AML-193 (cell line): ENCODE measurements at places on chromosomes 5 and 9.

- DNase-seq = no peak
Observed at GRCh38 chr5:59178071-59178470, 595.2 kb downstream of the RAB3C start.

DNA sequence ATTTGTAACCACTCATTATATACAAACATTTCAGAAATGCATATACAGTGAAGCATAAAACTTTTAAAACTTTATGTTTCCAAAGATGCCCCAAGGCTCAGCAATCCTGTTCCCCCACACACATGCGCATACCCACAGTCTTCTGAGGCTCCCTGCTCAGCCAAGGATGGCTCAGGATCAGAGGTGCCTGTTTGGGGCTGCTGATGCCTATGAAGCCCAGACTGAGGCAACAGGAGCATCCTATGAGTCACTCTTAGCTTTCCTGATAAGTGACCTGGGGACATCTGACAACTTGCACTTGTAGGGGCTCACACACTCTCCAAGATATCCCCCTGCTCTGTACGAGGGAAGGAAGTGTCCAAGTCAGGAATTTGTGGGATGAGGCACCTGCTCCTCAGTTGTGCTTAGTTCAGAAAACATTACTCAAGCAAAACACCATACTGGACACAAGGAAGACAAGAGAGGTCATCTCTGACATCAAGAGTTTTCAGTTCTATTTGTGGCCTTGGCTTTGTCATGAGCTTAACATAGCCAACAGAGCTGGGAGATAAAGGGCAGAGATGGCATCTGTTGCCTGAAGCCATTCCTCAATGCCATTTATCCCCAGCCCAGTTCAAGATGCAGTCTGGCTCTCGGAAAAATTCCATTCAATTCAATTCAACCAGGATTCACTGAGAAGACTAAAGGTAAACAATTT, 62.3 kb downstream of the NIPSNAP3B start:
- DNase-seq = no peak

DNA sequence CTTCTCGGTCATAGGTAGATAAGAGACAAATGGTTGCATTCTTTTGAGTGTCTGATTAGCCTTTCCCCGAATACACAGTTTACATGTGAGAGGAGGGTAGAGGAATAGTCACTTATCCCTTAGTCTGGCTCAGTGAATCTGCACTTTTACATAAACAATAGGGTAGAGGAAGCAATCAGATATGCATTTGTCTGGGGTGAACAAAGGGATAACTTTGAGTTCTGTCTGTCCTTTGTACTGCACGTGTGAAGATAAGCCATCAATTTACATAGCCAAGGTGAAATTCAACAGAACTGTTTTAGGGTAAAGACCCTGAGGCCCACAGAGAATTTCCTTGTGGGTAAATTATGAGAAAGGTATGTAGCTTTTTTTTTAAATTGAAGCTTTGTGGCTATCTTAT, 10.1 kb upstream of the IGFBPL1 start:
- no peak for DNase-seq

- DNase-seq = no peak
Observed at GRCh38 chr9:123687246-123687751, 242.6 kb downstream of the DENND1A start.

GRCh38 chr9:21392270-21392669, 7.1 kb upstream of the IFNA2 start:
- peak; percentile 40 for DNase-seq

DNA sequence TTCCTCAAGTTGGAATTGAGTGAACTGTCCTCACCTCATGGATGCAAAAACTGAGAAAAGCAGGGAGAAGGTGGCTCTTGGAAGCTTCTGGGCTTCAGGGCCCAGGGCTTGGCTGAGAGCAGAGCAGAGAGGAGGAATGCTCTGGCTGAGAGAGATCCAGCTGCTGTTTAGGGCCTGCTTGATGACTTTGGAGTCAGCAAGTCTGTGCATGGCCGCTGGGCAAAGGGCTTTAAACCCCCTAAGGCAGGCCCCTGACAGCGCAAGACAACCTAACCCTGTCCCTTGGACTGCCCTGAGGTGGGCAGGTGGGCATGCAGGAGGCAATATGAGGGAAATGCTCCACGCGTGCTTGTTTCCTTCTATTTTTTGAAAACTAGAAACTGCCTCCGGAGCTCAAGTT, 8.6 kb downstream of the STC2 start:
- DNase-seq = no peak

GRCh38 chr9:123115146-123115913, 81.9 kb downstream of the GPR21 start:
- DNase-seq = no peak

DNA sequence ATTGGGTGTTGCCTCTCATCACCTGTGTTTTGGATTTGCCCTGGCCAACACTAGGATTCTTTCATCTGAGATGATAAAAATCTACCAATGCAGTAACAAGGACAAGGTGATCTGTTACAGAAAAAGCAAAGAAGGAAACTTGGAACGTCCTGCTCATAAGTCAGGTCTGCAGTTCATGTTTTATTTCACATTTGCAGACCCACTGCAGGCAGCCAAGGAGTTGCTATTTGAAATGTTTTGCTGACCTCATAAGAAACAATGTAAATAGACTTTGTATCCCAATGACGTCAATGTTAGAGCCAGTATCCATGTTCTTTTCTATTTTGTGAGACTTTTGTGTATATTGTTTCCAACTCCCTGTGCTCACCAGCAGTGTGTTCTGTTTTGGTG, 312.9 kb downstream of the DEPDC1B start:
- no peak for DNase-seq

DNA sequence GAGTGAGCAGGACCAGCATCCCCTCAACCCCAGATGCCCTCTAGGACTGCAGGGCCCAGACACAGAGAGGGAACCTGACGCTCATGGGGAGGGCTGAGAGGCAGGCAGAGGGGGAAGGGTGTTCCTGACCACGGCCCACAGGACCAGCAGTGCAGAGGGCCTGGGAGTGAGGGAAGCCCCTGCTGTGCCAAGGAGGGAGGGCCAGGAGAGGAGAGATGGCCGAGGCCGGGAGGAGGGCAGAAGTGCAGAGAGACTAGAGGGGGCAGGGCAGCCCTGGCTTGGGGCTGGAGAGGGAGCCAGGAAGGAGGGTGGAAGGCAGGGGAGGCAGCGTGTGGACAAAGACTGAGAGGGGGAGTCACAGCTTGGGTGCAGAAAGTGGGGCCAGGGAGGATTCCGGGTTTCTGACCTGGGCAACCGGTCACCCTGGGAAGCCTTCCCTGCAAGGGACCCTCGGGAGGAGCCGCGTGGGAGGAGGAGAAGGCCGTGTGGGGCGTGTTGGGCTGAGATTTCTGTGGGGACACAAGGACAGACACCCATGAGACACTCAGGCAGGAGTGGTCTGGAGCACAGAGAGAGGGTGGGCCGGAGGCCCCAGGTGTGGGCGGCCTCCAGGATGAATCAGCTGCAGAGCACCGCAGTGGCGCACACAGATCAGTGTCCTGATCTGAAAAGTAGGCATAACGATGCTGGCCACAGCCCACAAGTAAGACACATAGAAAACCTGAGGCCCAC, 117.5 kb downstream of the ADAMTS2 start:
- DNase-seq = no peak

DNA sequence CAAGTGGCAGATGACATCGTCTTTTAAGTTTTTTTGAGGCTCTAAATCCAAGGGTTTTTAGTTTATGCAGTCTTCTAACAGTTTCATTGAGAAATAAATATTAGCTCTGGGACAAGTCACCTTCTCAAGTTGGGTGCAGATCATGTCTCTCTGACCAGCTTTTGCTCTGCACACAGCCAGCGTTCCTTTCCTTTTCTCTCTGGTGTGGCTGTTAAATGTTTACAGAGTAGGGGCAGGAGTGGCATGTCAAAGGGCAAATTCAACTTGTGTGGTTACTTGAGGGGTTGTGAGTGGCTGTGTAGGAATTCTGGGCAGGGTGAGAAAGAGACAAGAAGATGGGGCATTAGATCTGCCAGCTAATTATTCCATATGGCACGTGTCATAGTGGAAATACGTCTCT, 187.5 kb upstream of the HMHB1 start:
- no peak for DNase-seq

DNA sequence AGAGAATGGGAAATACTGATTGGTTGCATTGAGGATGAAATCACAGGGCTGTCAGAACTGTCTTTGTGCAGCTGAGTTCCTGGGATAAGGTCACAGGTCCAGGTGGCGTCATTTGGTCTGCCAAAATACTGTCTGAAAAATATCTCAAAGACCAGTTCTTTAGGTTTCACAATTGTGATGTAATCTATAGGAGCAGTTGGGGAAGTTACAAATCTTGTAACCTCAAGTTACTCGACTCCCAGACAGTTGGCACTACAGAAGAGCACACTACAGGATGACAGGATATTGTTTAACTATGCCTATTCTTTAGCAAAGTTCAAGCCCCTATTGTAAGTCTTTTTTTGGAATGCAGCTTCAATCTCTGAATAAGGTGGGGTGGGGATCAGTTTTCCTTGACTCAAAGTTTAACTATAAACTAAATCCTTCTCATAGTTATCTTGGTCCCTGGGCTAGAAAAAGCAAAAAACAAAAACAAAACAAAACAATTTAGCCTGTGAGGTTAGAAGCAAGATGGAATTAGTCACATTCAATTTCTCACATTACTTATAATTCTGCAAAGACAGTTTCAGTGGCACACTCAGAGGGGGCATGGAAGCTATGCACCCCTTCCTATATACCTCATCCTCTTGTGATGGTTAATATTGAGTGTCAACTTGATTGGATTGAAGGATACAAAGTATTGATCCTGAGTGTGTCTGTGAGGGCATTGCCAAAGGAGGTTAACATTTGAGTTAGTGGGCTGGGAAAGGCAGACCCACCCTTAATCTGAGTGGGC, 276.0 kb downstream of the AUH start:
- peak; percentile 91 for DNase-seq

GRCh38 chr9:102405218-102405867, 589.8 kb upstream of the CYLC2 start:
- DNase-seq = no peak

DNA sequence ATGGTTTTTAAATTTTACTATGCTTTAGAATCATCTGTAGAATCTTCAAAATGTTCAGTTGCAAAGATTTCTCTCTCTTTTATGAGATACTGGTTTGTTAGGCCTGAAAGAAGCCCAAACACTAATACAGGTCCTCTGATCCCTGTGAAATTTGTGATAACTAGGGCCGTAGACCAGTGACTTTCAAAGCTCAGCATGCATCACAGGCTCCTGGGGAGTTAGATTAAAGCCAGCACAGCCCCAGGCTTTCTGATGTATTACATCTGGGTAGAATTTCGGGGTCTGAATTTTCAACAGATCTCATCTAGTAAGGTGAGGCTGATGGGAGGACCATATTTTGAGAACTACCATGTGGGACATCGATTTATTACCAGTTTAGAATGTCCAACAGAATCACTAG, 194.1 kb upstream of the PTPRD start:
- no peak for DNase-seq

GRCh38 chr5:138354387-138354786, 1.9 kb downstream of the KDM3B start:
- no peak for DNase-seq

- DNase-seq = no peak
Observed at GRCh38 chr5:116455061-116455460, 119.6 kb downstream of the SEMA6A start.

GRCh38 chr9:89452561-89452960, 45.4 kb downstream of the SEMA4D start:
- no peak for DNase-seq

DNA sequence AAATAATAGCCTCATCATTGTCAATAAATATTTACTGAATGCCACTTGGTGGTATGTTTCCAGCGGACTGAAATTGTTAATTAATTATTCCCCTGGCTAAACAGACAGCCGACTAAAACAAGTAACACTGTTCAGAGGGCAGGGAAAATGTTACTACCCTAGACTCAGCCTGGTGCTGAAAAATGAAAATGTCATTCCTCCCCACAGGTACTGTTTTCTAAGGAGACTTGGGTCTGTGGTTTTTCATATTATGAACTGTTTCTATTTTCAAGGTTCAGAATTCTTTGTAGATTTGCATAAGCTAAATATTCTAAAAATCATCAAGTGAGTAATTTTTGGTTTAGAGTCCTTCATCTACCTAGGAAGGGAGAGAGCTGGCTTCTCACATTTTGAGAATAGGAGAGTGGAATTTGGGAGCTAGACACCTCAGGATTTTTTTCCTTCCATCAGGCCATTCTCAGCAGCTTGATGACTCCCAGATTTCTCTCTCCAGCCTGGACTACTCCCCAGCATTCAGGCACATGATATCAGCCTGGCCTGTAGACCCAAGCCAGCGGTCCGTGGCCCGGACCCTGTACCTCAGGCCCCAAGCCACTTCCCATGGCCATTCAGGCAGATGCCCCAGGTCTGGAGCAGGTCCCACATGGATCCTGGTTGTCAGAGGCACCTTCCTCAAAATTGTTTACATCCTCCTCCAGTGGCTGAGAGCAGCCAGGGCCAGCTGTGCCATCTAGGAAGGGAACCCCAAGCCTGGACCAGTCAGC, 24.4 kb downstream of the BHMT start:
- DNase-seq = no peak

- no peak for DNase-seq
Observed at GRCh38 chr5:146704949-146705665, 173.4 kb downstream of the PPP2R2B start.

GRCh38 chr9:617445-618085, 223.9 kb upstream of the DMRT1 start:
- no peak for DNase-seq

DNA sequence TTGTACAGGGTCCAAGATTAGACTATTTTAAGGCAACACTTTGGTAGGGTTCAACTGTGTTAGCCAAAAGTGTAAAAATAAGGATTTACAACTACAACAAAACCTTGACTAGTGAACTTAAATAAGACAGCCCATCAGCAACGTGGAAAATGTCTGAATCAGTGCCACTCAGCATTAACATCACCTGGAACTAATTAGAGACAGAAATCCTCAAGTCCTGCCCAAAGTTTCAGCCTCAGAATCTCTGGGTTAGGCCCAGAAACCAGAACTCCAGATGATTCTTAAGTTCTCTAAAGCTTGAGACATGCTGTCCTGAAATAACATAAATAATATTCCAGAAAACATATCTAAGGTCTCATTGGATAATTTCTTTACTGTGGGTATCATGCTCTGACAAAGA, 118.6 kb downstream of the SEMA6A start:
- no peak for DNase-seq

GRCh38 chr9:92971121-92971520, 23.8 kb downstream of the FGD3 start:
- DNase-seq = no peak

GRCh38 chr9:130861372-130862180, 26.5 kb downstream of the ABL1 start:
- DNase-seq = no peak

DNA sequence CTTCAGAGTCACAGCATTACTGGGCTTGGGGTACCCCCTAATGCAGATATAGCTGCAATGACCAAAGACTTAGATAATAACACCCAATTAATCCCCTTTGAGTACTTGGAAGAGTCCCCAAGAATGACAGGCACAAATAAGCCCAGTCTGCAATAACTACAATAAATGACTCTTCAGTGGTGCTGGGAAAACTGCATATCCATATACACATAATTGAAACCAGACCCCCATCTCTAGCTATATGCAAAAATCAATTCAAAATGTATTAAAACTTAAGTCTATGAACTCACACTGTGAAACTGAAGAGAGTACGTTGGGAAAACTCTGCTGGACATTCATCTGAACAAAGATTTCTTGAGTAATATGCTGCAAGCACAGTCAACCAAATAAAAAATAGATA, 422.5 kb downstream of the CDH18 start:
- no peak for DNase-seq
